ENCODE measurements at places on chromosomes 1 and 21.
A peak's percentile ranks its signal among the peaks of the same experiment; 100 is the strongest.

GRCh38 chr1:55212349-55213150 lies 2.6 kb downstream of the USP24 start:
- no peak for DNase-seq

- no peak for DNase-seq
Measured at GRCh38 chr1:209389258-209389657, 194.3 kb upstream of the CAMK1G start.

DNA sequence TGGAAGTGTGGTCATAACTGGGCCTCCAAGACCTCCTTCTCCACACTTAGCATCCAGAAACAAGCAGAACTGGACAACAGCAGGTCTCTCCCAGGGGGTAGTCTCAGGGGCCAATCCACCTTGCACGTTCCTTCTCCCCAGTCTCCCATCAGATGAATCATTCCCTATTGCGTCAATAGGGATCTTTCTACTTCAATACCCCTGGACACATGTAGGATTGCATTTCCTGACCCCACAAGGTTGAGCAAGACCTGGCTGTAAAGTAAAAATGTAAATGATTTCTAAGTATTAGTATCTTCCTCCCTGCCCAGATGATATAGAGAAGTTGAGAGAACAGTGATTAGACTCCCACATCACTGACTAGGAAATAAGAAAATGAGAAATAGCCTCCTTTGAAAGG lies 224.5 kb upstream of the CSF3R start:
- DNase-seq: no peak

DNA sequence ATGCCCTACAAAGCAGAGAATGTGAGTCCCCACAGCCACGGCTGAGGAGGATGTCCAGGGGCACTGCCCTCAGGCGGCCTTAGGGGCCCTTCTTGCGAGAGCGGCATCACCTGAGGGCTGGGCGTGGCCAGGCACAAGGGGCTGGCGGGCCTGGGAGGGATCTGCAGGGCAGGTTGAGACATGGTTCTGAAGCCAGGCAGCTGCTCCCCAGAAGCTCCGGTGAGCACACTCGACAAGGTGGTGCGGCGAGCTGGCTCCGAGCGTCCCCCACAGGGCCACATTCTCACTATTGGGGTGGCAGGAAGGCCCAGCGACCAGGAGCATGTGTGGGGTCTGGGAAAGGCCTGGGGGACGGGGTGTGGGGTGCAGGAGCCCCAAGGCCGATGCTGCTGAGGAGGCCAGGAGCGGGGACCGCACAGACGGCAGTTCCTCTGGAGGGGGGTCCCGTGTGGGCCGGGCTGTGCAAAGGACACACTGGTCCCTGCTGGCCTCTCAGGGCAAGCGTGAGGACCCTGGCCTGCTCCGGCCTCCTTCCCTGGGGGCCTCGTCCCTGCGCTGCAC lies 47.2 kb downstream of the MORN1 start:
- DNase-seq: no peak

GRCh38 chr1:112529301-112529700 lies 20.5 kb downstream of the WNT2B start:
- DNase-seq: no peak

- no peak for DNase-seq
Measured at GRCh38 chr1:154812877-154813276, 57.2 kb downstream of the KCNN3 start.

DNA sequence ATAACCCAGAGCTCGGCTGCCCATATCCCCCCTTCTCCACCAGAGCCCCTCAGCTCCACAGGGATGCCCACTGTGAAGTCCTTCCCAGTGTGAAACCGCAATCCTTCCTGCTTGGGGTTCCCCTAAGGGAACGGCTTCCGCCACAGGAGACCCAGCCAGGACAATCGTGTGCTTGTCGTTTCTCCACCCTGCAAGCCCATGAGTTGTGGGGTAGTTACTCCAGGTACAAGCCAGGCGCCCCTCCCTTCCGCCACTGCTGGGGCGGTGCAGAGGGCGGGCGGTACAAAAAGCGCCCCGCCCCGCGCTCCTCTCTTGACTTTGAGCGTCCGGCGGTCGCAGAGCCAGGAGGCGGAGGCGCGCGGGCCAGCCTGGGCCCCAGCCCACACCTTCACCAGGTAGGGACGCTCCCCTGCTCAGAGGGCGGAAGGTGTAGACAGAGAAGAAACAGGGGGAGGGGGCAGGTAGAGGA lies at the start of gene TINAGL1:
TINAGL1 (plus strand) TSS at position 315 of the 469 bp plus-strand sequence. CDS start 634 bp downstream, outside the sequence.
- DNase-seq: no peak

DNA sequence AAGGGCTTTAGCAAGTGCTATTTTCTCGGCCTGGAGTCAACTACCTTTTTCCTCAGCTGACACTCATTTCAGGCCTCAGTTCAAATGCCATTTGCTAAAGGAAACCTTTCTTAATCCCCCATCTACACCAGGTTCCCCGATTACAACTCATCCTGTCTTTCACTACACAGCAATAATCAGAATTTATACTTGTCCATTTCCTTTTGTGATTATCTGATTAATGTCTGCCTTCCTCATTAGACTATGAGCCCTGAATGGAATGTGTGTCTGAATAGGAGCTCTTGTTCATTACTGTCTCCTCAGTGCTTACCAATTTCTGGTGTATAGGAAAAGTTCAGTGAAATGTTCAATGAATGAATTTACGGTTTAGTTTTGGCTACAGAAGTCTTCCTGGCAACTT lies 36.9 kb downstream of the ATP1B1 start:
- DNase-seq: no peak

- no peak for DNase-seq
Measured at GRCh38 chr1:40034869-40035268, 5.7 kb upstream of the CAP1 start.

DNA sequence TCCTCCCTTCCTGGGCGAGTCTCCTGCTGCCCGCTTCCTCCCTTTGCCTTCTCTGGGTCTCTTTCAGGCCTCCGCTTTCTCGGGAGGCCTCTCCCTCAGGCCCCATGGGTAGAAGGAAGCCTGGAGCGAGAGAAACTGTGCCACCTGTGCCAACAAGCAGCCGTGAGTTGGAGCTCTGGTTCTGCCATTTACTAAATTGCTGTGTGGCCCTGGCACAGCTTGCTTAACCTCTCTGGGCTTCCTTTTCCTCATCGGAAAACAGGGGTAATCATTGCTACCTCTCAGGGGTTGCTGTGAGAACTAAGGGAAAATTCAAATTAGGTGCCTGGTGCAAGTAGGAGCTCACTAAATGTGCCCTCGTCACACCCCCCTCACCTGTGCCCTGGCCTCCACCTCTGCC lies 80.4 kb downstream of the PAX7 start:
- no peak for DNase-seq

DNA sequence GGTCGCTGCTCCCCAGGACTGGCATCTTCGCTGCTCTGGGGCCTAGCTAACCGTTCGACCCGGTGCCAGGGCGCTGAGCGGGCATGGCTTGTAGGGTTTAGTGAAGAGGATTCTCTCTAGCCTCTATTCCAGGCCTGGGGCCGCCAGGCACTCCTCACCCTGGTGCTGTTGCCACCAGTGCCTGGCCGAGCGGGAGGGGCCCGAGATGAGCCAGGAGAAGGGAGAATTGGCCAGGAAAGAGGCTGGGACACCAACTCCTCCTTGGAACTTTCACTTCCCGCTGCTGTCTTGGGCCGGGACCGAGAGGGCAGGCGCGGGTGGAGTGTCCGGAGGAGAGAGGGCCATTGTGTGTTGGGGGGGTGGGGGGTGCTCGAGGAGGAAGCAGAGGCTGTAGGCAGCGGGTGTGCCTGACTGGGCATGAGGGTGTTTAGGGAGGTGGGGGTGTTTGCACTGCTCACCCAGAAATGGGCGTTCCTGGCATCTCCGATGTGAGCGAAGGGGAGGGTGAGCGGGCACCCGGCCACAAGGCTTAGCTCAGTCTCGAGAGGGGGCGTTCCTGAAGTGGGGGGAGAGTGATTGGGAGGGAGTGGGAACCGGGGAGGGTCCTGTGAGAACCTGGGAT lies 772 bp downstream of the ADAM15 start:
- no peak for DNase-seq

- DNase-seq: no peak
Measured at GRCh38 chr21:17082843-17083483, 429.9 kb upstream of the CXADR start.

DNA sequence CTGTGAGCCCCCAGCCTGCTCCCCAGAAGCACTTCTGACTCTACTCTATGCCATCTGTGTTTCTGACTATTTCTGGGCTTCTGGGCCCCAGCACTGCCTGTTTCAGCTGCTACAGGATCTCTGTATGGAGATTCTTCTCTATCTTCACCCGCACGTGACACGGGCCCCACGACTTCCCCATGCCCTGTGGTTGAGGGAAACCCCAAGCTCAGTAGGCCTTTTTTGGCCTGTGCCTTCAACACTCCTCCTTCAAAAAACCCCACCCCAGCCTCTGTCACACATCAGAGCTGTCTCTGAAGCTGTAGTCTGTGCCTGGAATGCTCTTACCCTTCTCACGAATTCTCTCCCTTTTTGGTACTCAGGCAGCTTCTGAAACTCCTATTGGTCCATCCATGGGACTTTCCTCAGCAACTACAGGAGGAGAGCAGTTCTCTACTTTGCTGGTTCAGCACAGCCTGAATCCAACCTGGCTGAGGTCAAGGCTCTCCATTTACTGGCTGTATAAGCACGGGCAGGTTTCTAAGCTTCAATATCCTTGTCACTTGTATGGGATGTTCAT lies 2.0 kb upstream of the NID1 start:
- peak; percentile 49 for DNase-seq

DNA sequence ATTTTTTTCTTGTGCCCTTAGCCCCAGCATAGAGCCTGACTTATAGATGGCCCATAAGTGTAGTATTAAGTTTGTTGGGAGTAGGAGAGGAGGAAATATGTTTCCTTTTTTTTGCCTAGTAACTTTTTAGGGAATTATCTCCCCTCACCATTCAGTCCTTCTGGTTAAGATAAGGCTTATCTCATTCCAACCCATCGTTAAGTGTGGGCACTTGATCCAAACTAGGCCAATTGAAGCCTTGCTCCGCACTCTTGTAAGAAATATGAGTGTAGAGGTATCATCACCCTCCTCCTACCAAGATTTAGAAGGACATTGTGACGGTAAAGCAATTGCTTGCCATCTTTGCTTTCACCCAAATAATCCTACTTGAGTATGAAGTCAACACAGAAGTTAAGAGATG lies 8.8 kb upstream of the FGGY start:
- no peak for DNase-seq

GRCh38 chr1:75083848-75084514 lies 50.2 kb upstream of the LHX8 start:
- DNase-seq: no peak

- no peak for DNase-seq
Measured at GRCh38 chr1:153614189-153614900, 1.4 kb upstream of the S100A16 start.

DNA sequence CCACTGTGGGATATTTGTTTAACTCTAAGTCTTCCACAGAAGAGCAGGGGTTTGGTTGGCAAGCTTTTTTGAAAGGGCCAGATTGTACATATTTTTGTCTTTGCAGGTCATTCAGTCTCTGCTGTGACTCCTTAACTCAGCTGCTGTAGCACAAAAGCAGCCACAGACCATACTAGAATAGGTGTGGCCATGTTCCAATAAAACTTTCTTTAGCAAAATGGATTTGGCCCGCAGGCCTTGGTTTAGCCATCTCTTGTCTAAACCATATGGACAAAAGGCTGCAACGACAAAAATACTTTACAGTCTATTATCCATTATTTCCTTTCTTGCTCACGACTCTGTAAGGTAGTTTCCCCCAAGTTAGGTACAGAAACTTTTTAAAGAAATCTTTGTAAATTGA lies 60.5 kb downstream of the ESRRG start:
- no peak for DNase-seq

DNA sequence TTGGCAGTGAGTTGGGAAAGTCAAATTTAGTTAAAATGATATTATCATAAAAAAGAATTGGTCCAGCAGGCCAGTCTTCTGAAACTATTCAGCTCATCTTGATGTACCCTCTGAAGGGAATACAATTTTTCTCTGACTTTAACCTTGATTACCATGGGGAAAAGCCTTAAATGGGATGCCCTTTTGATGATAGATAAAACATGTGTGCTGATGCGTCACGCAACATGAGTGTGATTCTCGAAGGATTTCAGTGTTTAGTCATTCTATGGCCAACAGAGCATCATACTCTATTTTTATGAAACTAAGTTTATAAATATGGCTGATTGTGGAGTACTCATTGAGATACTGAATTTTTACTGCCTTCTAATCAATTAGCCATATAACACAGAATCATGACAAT lies 171.5 kb downstream of the ZNF281 start:
- no peak for DNase-seq

DNA sequence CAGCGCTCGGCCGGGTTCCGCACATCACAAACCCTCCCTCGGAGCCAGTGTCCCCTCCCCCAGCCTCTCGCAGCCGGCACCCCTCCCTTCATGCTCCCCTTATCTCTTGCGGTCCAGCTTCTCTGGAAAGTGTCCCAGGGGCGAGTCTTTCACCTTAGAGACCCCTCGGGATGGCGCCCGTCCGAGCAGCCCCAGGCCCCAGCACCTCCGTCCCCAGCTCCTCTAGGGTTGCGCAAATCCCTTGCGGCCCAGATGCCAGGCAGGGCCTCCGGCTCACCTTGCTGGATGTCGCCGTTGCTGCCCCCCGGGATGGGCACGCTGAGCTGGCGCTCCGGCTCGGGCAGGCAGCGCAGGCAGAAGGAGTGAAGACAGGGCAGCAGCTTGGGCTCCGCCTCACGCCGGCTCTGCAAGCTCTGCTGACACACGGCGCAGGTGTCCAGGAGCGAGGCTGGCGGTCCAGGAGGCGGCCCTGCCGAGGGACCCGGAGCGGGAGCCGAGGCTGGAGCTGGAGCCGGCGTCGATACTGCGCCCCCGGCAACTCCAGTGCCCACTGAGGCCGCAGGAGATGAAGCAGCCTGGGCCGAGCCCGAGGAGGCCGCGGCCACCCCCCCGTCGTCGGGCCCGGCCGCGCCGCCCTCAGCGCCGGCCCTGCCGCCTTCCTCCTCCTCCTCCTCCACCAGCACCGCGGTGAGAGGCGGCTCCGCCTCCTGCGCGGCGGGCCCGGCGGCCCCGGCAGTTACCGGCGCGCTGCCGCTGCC lies 550 bp downstream of the TRIM33 start:
- no peak for DNase-seq

GRCh38 chr21:32604464-32604863 lies 7.7 kb downstream of the CFAP298 start:
- DNase-seq: no peak

GRCh38 chr1:184988506-184988905 lies 14.2 kb upstream of the NIBAN1 start:
- no peak for DNase-seq

DNA sequence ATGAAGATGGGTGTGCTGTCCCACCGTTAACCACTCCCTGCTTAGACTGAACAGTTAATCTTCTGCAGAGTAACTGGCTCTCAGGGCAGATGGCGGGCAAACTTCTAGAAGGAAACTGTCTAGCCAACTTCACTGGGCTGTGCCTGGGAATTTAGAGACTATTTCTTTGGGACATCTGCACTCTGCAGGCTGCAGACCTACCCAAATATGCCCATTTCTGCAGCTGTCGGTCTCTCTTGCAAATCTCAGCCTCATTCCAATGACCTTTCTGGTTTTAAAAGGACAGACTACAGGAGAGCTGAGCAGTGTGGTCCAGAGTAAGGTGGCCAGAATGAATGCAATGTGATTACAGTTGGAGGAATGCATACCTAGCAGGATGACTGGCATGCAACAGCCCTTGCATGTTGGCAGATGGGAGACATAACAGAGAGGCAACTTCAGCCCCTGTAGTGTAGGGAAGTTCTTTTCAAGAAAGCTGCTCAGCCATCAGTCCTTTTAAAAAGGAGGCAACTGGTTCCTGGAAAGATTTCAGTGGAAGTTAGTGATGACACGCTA lies 26.3 kb upstream of the IL20 start:
- DNase-seq: no peak

All from stimulated activated CD8-positive, alpha-beta memory T cell treated with anti-CD3 and anti-CD28 coated beads, Interleukin-4, amount 100 ng/mL, for 4 hours (primary cell).